ENCODE measurements at places on chromosomes 1 and 21.

GRCh38 chr21:46253610-46254124, 25.1 kb upstream of the LSS start:
- no peak for DNase-seq

GRCh38 chr1:242839101-242839500, 314.6 kb upstream of the PLD5 start:
- DNase-seq = no peak

- no peak for DNase-seq
Measured at GRCh38 chr21:43322805-43323204, 104.1 kb downstream of the SIK1 start.

- no peak for DNase-seq
Measured at GRCh38 chr1:1211541-1212441, 2.2 kb downstream of the TNFRSF4 start.

DNA sequence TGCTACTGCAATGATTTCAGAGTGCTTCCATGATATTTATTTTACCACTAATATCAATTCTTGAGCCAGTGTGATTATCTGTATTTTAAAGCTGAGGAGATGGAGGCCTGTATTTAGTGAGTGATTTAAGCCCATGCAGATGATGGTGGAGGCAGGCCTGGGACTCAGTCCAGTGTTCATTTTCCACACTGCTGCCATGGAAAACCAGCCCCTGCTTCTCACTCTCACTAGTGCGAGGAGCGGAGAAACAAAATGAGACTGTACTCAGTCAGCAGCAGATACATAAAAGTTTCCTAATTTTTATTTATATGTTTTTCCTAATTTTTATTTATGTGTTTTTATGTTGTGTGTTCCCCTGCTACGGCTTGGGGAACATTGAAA, 32.8 kb downstream of the LRRC8B start:
- DNase-seq = no peak

All from NCI-H510A treated with DMSO at 0.1 percent for 48 hours (cell line).